ENCODE measurements at places on chromosomes 7 and 10.
A peak's percentile ranks its signal among the peaks of the same experiment; 100 is the strongest.

DNA sequence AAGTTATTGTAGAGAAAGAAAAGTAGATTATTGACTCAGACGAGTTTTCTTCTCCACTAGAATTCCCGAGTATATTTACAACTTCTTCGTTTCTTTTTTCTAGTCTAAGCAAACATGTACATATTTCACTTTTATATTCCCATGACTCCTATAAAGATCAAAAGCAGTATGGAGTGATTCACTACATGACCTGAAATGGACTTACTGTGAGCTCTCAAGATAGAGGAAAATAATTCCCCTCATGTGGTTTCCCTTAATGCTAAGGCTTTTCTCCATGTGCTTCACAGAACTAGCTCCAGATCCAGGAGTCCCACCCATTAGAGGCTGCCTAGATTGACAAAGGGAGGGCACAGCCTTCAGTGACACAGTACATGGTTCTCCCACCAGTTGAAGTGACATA, 823.1 kb upstream of the LRRTM3 start:
- no peak for ATAC-seq

DNA sequence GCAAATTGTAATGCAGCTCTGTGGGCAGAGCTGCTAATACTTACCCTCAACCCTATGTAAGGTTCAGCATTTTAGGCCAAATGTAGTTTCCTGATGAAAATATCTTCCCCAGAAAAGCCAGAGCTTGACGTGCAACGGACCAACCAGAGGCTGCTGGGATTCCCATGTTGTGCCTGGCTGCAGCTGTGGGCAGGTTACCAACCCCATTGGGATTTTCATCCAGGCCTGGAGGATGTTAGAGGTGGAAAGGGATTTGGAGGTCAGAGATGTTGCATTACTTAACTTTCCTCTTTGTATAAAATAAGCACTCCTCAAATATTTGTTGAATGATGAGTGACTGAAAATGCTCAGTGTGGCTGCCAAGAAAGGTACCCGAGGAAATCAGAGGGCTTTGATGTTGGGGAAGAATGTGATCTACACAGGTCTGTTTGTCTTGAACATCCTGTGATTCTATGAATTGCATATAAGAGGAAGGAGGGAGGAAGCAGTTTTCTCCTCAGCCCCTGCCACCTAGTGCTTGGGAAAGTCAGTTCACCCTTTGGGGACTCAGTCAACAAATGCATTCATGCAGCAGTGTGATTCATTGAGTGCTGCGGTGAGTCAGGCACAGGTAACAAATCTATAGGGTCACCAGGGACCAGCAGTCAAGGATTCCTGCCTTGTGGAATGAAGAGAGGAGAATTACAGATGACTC, 487.2 kb downstream of the RPS24 start:
- ATAC-seq = peak; percentile 82

DNA sequence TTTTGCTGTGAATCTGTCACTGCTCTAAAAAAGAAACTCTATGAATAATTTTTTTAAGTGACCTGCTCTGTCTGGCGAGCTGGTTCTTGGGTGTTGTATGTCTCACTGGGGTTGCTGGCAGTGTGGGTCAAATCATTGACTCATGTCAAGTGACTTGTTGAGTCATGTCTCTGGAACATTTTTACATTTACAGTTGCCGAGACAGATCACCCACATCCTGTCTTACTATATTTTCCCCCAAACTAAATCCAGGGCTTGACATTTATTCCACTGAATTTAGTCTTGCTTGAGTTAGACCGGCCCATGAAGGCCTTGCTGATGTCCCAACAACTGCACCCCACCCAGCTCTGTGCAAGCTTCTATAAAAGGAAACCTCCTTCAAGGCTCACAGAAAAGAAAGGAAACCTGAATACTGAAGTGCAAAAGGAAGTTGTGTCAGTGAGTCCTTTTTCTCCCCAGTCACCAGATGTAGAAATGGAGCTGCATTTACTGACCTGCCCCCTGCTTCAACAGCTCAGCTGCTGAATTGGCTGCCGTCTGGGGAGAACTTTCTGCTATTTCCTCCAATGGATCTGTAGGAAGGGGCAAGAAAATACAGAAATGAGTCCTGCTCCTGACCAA, 290.3 kb downstream of the TNS3 start:
- peak; percentile 97 for ATAC-seq

DNA sequence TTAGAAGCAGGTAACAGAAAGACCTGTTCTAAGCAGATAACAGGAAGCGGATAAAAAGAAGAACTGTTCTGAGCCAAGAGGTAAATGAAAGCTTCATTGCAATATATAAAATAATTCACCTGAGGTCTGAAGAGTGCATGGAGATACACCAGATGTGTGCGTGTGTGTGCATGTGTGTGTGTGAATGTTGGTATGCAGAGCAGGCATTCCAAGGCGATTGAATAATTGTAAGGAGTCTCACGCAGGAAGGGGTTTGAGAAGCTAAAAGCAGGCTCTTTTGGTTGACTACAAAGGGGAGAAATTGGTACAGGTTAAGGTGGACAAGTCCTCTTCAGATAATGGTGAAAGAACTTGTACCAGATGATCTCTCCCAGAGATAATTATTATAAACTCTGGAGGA, 450.6 kb downstream of the DNAJB9 start:
- ATAC-seq = no peak

GRCh38 chr7:41984888-41985287, 252.1 kb downstream of the GLI3 start:
- peak; percentile 39 for ATAC-seq

DNA sequence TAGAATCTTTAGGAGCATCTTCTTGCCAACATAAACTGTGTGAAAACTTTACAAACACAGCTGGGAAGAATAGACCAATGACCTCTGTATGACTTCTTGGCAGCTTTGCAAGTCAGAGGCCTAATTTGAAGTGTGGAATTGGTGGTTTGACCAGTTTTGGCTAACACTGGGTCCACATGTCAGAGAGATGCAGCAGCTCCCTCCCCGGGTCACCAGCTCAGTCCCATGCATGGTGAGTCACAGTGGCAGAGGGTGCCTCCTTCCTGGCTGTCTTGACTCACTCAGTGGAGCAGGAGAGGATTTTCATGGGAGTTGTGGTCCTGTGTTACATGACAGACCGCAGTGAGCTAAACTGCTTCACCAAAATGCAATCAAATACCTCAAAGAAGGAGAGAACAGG, 8.2 kb upstream of the STARD3NL start:
- peak; percentile 98 for ATAC-seq

DNA sequence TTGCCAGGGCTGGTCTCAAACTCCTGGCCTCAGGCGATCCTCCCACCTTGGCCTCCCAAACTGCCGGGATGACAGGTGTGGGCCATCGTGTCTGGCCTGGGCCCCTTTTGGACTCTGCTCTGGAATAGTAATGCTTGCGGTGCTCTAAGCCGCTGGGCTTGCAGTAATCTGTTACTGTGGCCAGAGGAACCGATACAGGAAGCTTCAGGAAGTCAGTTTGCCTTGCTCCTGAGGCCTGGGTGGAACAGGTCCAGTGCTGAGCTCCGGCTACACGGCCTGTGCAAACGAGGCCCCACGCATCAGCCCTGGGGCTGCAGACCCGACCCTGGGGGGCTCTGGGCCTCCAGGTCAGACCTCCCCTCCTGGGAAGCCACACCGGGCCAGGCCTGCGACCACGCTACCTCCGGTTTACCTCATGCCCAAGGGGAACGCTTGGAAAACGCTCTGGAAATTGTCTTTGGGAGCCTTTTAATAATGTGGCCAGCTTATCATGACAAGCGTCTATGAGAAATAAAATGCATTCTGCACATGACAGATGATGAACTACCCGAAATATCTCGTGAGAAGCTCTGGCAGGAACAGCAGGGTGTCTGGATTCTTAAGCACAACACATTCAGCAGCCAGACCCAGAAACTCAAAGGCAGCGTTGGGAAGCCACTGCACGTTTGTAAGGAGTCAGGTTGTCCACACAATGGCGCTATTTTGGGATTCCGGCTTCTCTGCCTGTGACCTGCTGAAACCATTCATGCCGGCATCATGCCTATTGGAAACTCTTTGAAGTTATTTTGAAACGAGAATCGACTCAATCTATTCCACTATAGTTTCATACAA, 10.1 kb upstream of the ADAP1 start:
- peak; percentile 8 for ATAC-seq

- ATAC-seq = no peak
These were observed 26.5 kb downstream of the KLF6 start for GRCh38 chr10:3758491-3758970.

DNA sequence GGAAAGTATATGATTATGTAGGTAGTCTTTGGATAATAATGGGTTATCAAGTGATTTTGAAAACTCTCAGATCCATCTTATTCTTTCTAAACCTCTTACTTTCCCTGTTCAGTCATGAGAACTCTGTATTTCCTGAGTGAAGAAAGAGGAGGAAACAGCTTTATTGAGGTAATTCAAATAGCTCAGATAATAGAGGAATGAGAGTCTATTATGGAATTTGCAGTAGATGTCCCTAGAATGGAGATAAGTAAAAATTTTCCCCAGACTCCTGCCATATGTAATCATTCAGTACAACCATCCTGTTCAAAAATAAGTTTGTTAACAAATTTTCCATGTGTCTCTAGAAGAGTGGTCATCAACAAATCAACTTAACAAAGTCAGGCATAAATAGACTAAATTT, 36.4 kb downstream of the EPDR1 start:
- ATAC-seq = no peak

- no peak for ATAC-seq
These were observed 2.8 kb downstream of the TFEC start for GRCh38 chr7:116027786-116028185.

Data from esophagus mucosa (tissue), 1 donor.